ENCODE measurements at places on chromosomes 2 and 18.

GRCh38 chr18:60145776-60146175, 226.8 kb downstream of the MC4R start:
- DNase-seq = no peak

GRCh38 chr2:83695037-83695436, 764.0 kb downstream of the SUCLG1 start:
- DNase-seq = peak; percentile 24

DNA sequence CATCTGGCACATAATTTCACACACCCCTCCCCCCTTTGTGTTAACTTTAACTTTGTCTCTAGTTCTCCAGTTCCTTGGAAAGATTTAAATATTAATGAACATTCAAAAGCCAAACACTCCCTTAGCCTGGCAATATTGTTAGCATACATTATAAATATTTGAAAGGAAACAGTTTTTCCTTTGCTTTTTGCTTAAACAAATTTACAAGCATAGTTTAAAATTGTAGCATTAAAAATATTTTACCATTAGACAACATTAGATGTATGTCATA, 113.1 kb upstream of the SLC38A11 start:
- DNase-seq = no peak

GRCh38 chr2:222052934-222053367, 245.8 kb downstream of the PAX3 start:
- peak; percentile 81 for DNase-seq

GRCh38 chr18:79580498-79581171, 99.0 kb upstream of the CTDP1 start:
- DNase-seq = peak; percentile 31

DNA sequence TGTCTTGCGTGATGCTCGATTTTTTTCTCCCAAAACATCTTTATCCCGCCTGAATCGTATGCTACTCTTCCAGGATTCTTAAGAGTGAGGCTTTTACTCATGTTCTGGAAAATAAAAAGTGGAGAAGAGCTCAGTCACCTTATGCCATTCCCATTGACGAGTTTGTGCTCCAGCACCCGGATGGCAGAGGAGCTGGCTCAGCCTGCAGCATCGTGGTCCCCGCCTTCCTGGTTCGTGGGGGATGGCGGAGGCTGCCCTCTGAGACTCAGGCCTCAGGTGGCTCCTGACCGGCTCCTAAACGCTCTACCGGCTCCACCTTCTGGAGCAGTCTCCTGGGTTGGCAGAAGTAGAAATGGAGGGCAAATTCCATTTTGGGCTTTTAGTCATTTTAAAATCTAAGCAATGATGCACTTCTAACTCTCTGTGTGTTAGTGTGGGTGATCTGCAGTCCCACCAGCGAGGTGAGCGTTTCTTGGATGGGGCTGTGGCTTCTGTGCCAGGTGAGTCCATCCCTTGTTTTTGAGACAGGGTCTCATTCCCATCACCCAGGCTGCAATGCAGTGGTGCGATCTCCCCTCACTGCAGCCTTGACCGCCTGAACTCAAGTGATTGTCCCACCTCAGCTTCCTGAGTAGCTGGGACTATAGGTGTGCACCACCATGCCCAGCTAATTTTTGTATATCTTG, 27.8 kb downstream of the RTP5 start:
- peak; percentile 22 for DNase-seq

DNA sequence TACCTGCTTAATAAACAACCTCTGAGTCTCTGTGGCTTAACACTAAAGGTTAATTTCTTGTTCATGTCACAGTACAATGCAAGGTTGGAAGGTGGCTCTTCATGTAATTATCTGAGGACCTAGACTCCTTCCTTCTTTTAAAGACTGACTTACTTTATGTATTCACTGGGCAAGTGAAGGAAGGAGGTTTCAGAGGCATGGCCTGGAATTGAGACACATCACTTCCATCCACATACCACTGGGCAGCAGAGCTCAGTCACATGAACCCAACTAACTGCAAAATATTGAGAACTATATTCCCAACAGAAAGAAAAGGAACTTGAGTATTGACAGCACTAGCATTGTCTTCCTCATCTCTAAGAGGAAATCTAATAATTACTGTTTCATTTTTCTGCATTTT, 57.5 kb upstream of the FN1 start:
- no peak for DNase-seq

DNA sequence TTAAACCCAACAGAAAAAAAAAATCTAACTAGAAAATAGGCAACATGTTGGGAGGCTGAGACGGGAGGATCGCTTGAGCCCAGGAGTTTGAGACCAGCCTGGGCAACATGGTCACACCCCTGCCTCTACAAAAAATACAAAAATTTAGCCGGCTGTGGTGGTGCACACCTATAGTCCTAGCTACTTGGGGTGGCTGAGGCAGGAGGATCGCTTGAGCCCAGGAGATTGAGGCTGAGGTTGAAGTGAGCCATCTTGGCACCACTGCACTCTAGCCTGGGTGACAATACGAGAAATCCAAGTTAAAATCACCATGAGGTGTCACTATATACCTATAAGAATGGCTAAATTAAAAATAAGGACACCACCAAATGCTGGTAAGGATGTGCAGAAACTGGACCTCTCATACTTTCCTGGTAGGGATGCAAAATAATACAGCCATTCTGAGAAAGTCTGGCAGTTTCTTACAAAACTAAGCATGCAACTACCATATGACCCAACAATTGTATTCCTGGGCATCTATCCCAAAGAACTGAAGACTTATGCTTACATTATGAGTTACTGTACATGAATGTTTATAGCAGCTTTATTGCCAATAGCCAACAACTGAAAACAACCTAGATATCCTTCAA, 2.2 kb downstream of the SEPTIN10 start:
- DNase-seq = no peak

DNA sequence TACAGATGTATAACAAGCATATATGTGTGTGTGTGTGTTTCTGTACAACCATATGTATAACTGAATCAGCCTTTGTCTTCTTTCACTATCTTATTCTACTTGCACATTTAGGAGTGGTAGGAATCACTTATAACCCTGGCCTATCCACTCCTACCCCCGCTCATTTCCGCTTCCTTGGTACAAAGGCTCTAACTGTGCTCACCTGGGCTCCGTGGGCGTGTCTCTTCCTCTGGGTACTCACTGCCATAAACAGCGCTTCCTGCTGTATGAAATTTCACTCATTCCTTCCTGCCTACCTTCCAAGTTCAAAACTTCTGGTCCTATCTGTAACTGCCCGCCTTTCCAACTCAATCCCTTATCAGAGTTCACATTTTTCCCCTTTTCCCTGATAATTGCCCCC, 815.5 kb downstream of the EPHA4 start:
- DNase-seq = no peak

DNA sequence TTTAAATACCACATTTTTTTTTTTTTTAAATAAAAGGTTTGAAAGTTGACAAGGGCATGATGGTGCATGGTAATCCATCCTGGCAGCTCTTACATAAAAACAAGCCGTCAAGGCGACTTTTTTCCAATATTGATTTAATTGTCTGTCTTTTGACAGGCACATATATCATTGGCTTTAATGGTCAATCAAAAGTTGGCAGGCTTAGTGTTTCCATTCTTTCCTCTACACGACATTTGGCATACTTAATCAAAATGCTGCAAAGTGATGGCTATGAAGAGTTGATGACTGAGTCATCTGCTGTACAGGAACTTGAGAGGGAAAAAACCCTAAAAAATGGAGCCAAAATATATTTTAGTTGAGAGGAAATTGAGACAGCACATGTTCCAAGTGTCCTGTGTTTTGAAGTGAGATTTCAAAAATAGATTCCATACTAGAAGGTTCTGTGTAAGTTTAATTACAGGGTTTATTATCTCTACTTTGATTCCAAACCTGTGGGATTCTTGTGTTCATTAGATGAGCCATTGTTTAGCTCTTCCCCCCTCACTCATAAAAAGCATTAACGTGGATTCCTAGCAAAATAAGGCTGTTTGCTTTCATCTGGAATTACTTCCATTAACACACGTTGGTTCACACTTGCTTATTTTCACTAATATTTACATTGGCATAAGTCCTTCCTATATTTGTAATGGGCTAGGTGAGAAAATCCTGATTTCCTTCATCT, 3.2 kb downstream of the TSHZ1 start:
- no peak for DNase-seq

GRCh38 chr2:162579986-162580385, 236.1 kb downstream of the GCA start:
- no peak for DNase-seq

- DNase-seq = no peak
Measured at GRCh38 chr2:150438654-150439053, 48.8 kb downstream of the RND3 start.
